ENCODE measurements at places on chromosomes 11 and 22.

GRCh38 chr11:46527591-46528130 is 66.2 kb downstream of the AMBRA1 start:
- no peak for DNase-seq

DNA sequence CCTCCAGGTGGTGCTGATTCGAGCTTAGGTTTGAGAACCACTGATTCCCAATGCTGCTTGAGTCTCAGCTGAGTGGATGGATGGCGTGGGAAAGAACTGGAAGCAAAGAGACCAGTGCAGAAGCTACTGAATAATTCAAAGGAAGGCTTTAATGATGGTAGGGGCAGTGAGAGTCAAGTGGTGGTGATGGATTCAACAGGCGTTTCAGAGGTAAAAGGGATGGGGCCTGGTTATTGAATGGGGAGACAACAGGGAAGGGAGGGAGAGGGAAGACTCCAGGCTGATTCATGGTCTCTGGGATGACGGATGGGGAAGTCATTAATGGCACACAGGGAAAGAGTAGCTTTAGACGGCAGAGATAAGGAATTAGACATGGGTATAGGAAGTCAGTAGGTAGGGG is 104.3 kb upstream of the TBCEL start:
- DNase-seq, result no peak

DNA sequence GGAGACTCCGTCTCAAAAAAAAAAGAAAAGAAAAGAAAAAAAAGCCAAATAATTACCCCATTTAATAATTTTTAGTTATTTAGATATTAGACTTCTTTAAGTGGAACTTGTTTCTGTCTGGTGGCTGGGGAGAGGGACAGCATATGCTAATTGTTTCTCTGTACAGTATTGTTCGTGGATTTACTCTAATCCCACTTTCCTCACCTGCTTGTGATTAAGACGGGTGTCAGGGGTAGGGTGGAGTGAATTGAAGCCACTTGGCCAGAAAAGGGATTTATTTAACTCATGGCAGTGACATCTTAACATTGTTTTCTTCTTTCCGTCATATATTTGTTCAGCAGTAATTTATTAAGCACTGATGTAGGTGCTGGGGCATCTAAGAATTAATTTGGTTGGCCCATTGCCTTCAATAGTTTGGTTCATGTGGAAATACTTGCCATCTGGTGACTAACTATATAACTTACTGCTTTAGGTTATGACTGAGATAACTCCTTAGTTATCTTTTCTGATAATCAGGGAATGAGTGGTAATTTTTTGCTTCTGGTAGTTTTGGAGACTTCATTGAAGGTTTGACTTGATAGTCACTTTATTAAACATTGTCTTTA is 4.6 kb downstream of the TNRC6B start:
- DNase-seq, result no peak

GRCh38 chr22:27915986-27916385 is 3.1 kb downstream of the PITPNB start:
- DNase-seq, result no peak

- DNase-seq, result no peak
These were observed 64.3 kb upstream of the RASD2 start for GRCh38 chr22:35476341-35476740.

- DNase-seq, result no peak
These were observed 565.0 kb upstream of the CNTN5 start for GRCh38 chr11:98455500-98456307.

DNA sequence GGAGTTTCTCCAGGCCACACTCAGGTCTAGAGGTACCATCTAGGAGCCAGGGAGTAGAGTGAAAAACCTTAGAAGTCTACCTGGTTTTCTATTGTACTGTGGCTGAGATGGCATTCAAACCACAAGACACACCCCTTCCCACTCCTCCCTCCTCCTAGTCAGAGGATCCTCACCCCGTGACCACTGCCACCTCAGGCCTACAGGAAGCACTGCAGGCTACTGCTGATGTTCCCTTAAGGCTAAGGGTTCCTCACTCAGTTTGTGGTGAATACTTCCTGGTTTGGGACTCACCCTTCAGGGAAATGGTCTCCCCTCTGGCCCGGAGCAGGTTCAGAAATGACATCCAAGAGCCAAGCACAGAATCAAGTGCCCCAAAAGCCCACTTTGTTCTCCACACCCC is 1293.9 kb downstream of the JRKL start:
- peak; percentile 17 for DNase-seq

DNA sequence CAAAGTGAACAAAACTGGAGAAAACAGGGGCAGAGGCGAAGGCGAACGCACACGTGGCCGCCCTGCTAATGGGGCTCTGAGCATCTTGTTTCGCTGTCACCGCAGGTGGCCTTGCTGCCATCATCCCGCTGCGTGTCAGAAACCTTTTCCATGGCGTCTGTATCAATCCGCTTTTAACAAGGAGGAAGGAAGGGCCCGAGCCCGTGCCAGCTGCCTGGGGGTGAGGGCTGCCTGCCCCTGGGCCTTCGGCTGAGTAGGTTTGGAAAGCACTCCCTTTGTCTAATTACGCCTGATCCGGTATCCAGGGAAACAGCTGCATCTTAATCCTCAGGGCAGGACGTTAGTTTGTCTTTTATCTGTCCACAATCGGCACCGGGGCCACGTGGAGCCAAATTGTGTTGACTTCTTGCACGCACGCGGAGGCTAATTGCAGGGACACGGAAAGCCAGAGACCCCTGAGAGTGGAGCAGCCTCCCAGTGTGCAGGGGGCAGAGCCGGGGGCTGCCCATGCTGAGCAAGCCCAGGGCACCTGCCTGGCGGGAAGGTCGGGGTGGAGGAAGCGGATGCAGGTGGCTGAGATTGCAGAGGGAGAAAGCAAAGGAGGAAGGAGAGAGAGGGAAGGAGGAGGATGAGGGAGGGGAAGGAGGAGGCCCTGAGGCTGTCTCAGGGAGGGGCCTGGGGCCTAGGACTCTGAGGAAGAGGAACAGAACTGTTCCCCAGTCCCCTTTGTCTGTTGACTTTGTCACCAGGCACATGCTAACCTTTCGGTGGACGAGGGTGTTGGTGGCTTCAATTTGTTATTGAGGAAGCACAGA is 19.2 kb upstream of the TH start:
- DNase-seq, result no peak

- no peak for DNase-seq
These were observed 84.5 kb downstream of the MN1 start for GRCh38 chr22:27717094-27717493.

- no peak for DNase-seq
These were observed 315.0 kb downstream of the JRKL start for GRCh38 chr11:96704847-96705246.

DNA sequence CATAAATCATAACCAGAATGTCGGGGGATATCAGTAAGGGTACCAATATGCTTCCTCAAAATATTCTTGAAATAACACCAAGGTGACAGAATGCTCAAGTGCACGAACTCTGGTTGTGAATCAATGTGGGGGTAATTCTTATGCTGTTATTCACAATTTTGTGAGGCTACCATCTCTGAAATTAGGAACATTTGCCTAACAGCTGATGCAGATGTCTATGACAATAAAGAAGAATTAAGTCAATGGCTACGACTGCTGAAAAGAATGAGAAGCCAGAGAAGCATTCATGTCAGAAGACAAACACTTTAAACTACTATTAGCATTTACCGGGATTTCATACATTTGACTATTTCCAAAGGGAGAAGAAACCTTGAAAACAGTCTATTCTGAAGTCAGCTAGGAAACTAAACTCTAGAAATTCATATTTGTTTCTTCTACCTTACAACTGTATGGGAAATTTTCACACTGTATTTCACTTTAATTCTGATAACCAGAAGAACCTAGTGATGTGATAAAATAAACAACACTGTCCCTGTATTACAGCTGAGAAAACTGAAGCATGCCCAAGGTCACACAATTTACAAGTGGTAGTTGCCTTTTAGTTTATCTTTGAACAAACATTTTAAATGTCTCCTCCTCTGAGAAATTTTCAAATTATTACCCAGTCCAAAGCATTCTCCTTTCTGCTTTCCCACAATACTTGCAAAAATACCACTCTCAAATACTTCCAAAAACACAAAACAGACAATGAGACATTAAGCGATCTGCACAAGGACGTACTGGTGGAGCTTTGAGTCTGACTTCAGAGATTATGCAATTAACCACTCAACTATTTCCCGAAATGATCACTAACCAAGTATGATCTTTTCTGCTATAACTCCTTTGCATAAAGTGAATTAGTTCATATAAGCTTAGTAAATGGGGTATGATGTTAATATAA is 18.0 kb upstream of the ARHGAP32 start:
- no peak for DNase-seq

DNA sequence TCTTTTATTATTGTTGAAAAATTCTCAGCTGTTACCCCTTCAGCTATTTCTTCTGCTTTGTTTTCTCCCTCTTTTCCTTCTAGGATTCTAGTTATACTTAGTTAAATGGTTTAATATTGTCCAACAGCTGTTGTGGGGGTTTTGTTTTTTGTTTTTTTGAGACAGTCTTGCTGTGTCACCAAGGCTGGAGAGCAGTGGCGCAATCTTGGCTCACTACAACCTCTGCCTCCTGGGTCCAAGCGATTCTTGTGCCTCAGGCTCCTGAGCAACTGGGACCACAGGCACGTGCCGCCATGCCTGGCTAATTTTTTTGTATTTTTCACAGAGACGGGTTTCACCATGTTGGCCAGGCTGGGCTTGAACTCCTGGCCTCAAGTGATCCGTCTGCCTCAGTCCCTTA is 12.7 kb downstream of the SDHAF2 start:
- no peak for DNase-seq

- DNase-seq, result no peak
These were observed 1.6 kb upstream of the TRIM29 start for GRCh38 chr11:120139316-120140069.

DNA sequence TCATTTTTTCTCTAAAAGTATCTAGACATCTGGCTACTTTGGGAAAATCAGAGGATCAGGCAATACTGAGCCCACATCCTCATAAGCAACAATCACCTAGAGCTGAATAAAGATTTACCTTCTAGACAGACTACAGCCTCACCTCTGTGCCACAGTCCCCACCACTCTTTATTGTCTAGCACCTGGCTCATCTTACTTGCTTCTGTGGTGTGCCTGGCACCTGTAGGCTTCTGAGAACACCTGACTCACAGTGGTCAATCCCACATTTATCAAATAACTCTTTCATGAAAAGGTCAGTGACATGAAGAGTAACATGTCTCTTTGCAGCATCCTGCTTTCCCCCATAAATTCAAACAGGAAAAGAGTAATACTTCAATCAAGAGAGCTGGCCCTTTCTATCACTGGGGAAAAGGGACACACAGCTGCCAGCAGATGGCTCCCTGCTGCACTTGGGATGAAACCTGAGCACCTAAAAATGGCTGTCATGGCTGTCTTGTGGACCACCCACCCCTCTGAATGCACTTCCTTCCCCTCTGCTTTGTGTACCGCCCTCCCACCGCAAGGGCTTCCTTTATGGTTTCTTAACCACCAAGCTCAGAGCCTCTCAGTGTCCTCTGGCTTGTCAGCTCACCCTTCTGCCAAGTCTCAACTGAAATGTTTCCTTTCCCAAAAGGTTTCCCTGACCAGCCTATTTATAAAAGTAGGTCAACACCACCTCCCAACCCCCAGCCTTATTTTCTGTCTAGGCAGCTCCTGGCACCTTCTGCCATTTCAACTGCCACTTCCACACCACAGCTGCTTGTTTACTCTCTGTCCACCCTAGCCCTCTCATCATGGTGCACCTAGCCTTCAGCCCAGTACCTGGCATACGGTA is 9.3 kb downstream of the TFIP11 start:
- peak; percentile 97 for DNase-seq

- no peak for DNase-seq
These were observed 16.9 kb upstream of the PEX26 start for GRCh38 chr22:18060646-18061620.

GRCh38 chr11:126993599-126993998 is 7.0 kb downstream of the KIRREL3 start:
- DNase-seq, result no peak

- no peak for DNase-seq
These were observed 59.3 kb downstream of the GGTLC2 start for GRCh38 chr22:22703715-22704114.

DNA sequence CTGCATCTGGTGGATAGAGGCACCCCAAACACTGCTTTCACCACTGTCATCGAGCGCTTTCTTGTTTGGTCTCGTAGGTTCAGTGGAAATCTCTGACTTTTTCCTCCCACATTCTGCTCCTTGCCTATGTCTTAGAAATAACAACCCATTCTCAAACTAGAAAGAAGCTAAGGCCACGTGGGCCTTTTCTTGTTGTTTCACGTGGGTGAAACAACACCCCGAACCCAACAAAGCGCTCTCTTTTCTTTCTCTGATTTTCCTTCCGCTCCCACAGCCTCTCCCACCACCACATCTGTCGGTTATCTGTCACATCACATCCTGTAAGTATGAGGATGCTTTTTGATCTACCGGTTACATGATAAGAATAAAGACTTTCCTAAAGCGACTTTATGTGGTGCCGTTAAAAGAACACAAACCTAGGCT is 77.1 kb downstream of the LINC01488 start:
- DNase-seq, result peak; percentile 95

DNA sequence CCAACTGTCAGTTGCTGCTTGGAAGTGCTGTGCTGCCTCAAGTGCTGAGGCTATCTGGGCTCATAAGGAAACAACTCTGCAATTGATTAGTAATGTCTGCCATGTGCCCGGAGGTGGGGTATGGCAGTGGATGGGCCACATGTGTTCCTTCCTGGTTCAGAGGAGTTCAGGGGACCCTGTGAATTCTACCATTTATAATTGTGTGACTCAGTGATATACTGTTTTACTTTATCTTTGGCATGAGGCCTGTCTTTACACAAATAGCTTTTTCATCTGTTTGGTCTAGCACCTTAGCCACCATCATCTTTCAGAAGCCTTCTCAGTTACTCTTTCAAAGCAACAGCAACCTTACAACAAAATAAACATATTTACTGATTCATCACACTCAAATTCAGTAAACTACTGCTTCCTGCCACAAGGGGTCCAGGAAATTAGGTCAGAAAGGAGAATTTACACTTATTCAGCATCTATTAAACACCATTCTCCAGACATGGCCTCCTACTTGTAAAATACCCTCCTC is 20.9 kb downstream of the DKK3 start:
- DNase-seq, result peak; percentile 36

- DNase-seq, result no peak
These were observed 11.7 kb upstream of the SORL1-AS1 start for GRCh38 chr11:121464352-121464946.

GRCh38 chr11:129611661-129612446 is 203.8 kb upstream of the TMEM45B start:
- no peak for DNase-seq

- DNase-seq, result no peak
These were observed 46.7 kb downstream of the MED15 start for GRCh38 chr22:20553947-20554741.

DNA sequence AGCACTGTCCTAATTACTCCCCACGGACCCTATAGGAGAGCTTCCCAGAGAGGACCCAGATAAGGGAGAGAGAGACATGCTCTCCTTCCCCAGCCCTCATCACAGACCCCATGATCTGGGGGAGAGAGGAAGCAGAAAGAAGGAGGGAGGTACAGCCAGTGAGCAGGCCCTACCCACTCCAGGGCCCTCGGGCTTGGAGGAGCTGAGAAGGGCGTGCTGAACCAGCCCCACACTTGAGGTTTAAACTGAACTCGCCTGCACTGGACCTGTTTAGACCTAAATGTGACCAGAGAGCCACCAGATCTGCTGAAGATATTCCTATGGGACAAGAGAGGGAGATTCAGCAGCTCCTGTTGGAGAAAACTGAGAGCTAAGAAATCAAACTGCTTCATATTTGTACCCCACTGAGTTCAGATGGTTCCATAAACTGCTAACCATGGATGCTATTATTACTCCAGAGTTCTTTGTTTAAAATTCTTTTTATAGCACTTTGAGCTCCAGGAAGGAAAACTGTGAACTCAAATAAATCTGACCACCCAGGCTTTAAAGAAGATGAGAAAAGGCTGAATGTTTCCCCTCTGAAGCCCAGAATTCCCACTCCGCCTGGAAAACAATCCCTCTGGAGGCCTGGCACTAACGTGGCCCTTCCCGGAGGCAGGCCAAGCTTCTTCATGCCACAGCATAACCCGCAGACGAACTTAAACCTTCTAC is 67.2 kb downstream of the EFCAB6 start:
- DNase-seq, result no peak

Data from Jurkat, Clone E6-1 (cell line).